ENCODE measurements at places on chromosomes 16 and 17. TPM values are rescaled to one million over a fixed set of nuclear protein-coding genes. Genes with fewer than 3 reads are reported as not detected.

GRCh38 chr16:9225527-9226316 is 134.3 kb downstream of the HAPSTR1 start:
- DNase-seq: no peak

DNA sequence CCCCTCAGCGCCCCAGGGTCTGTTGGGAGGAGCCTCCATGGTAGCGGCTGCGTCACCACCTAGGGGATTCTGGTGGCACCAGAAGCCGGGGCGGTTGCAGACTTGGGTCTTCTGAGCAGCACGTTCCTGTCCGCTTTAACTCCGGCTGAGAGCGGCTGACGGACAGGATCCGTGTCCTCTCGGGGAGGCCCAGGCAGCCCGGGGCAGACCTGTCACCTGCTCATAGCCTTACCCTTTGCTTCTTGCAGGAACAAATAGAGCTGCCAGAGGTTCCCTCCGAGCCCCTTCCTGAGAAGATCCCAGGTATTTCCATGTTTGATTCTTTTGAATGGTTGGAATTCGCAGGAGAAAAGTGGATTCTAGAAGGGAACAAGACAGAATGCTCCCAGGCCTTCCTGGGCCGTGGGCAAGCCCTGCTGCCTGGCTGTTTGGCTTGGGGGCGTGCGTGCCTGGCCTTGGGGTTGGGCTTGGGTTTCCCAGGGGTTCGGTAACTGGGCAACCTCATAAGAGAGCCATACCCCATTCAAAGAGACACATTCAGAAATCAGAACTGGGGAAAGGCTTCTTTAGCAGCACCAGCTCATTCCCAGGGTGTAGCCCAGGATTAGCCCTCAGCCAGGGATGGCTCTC is 6.6 kb downstream of the CHMP6 start:
- no peak for DNase-seq

CDH8 gene
- total RNA-seq: 1.7 TPM

SP6 gene
- total RNA-seq: 20.6 TPM

HOXB6 gene
- 1.8 TPM for total RNA-seq

Measured in Caco-2 (cell line).